SHP77 (cell line): ENCODE measurements at places on chromosomes 3 and 15.

DNA sequence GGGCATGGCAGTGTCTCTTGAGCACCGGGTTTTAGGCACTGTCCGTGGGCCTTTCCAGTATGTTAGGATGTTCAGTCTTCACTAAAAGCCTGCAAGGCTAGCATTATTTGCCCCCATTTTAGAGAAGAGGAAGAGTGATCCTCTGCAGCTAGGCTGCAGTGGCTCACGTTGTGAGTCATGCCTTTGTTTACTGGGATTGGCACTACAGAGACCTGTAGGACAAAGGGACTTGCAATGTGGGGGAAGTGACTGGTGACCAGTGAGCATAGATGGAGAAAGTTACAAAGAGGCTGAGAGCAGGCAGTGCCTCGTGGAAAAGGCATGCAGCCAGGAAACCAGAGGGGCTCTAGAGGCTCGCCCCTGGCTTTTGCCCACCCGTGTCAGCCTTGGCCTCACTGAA, 26.8 kb upstream of the CPNE9 start:
- no peak for DNase-seq

DNA sequence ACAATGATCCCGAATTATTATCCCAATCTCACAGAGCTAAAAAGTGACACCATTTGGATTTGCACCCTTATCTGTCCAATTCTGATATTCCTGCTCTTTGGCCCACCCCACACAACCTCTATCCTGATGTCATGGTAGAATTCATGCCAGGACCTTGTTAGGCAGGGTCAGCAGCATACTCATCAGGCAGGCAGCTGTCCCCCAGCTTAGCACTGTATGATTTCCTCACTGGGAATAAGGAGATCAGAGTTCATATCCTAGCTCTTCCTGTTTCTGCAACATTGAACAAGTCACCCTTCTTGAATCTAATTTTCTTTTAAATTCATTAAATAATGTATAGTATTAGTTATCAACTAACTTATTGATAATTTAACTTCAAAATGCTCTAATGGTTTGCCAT, 12.0 kb upstream of the C3orf80 start:
- no peak for DNase-seq

DNA sequence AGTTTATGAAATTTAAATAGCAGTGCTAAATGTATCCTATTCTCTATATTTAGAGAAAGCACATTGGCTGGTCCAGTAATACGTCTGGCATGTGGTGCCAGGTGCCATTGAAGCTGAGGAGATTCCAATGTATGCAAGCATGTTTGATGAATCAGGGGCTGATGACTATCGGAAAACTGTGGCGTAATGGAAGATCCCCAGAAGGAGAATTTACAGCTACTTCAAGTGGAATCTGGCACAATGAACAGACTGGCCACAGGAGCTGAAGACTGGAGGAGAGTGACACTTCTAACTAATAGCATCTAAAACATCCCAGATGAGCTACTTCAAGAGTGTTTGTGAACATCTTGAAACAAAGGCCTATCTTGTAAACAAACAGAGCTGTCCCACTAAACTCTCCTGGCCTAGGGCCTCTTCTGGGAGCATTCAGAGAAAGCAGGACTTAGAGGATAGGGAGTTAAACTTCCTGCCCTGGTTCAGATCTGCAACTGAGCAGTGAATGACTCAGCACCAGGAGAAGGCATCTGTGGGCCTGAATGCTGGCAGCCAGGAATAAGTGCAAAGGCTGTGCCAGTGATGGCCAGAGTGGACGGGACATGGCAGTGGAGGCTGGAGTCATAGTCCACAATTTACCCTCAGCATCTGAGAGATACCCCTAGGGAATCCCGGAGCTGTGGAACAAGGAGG, 15.2 kb upstream of the ACTC1 start:
- no peak for DNase-seq

GRCh38 chr3:196159952-196160804, 51.0 kb downstream of the ZDHHC19 start:
- no peak for DNase-seq

DNA sequence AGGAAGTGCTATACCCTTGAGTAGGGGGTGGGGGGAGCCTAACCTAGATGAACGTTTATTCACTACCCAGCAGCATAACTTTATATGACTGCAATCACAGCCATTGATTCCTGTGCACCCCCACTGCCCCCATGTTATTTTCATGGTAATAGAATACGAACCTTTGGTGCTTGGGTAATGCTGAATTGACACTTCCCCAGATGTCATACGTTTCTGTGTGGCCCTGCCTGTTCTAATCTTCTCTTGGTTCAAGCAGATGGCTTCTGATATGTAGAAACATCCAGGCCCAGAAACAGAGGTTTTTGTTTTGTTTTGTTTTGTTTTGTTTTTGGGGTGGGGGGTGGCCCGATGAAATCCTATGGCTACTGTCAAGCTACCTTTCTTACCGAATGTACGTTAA, 237.9 kb upstream of the TOPAZ1 start:
- DNase-seq: no peak

DNA sequence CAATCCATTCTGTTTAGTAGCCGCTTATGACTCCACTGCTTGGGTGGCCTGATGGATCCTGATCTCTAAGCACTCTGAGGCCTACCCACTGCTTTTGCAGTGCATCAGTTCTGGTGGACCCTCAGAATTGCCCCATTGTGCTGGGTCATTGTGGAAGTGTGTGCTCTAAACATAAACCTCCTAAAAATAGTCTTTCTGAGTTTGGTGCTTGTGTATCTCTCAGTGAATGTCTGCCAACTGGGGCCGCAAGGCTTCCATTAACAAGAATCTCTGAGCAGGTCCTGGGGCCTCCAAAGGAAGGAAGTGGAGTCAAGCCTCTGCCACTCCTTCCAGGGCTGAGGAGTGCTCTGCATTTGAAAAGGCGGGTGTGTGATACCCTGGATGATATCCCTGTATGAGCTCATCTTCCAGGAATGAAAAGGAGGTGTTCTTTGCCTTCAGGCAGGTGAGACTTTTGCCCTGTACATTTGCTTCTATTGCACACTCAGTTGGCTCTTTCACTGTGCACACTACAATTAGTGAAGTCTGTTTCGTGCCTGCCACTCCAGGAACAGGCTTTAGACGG, 80.0 kb upstream of the CACNA2D3 start:
- DNase-seq: no peak

DNA sequence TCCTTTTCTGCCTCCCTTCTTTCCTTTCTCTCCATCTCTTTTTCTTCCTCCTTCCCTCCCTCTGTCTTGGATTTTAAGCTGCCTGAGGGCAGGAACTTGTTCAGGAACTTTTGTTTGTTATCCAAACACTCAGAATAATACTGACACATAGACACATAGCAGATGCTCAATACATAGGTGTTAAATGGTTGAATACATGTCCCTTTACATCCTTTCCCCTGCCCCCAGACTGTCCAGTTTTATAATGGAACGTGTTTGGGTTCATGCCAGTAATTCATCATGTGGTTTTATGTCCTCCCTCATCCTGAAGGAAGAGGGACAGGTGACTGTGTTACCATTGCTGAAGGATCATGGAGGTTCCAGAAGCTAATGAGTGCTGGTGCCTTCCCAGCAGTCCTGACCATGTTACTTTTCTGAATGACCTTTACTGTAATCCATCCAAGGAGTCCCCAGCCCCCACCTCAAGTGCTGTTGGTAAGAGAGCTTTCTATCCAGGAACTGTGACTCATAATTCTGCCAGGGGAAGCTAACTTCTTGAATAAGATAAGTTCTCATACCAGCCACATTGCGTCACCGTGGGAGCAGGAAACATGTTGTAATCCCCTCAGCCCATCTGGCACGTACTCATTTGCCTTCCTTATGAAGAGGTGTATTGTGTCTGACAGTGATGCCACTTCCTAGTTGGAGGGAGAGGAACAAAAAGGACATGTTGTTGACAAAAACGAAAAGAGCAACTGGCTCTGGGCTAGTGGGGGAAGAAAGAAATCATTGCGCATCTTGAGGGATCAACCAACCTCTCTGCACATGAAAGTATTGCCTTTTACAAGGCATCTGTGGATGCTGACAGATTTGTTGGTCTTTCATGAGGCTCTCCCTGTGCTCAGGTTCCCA, 52.4 kb downstream of the IL1RAP start:
- no peak for DNase-seq

GRCh38 chr3:186277268-186277909, 84.6 kb downstream of the DGKG start:
- DNase-seq: no peak

GRCh38 chr3:186307594-186308221, 54.3 kb downstream of the DGKG start:
- no peak for DNase-seq

DNA sequence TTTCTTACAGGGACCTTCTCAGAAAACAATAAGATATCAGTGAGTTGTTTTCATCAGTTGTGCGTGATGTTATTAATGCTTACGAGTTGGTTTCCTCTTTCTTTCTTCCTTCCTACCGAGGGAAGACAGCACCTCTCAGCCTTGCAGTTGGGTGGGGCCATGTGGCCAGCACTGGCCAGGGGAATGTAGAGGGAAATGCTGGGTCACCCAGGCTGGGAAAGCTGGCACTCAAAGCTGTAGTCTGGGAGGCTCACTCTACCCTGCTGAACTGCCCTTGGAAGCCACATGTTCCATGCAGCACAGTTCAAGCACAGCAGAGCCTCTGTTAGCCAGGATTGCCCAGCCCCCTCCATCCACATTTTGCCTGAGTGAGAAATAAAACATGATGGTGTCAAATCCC, 10.1 kb upstream of the CHCHD6 start:
- no peak for DNase-seq

DNA sequence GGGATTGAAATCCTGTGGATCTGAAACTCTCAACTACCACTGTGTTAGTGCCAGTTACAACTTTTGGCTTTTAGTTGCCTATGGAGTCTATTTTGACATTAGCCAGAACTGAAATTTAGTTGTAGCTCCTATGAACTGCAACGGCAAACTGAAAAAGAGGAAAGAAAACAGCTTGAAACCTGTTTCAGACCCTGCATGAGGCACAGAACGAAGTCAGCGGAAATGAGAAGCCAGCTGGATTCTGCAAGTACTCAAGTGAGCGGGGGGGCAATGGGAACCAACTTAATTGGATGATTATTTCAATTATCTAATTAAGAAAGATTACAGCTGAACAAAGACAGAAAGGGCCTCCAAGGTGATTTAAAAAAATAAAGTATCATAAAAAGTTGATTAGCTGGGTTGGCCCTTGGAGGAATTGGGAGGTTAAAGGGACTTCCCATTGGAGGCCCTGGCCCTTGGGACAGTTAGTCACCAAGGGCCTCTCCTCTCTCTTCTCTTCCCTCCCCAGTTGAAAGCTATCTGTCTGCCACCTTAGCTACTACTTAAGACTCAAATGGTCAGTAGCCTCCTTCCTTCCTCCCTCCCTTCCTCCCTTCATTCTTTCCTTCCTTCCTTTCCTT, 352.1 kb downstream of the SHQ1 start:
- no peak for DNase-seq

DNA sequence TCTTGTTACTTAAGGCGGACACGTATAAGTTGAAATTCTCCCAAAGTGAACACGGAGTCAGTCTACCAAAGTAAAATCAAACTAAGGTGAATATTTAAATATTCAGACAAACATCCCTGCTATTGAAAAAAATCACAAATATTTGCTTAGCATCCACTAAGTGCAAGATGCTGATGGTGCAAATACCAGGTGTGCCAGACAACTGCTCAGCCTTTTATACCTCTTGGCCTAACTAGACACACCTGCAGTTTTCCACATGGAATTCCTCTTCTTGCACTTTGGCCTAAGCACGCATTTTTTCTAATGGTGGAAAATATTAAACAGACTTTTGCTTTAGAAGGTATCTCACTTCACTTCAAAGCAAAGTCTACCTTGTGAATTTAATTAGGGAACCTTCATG, 84.1 kb upstream of the ICE2 start:
- DNase-seq: no peak

DNA sequence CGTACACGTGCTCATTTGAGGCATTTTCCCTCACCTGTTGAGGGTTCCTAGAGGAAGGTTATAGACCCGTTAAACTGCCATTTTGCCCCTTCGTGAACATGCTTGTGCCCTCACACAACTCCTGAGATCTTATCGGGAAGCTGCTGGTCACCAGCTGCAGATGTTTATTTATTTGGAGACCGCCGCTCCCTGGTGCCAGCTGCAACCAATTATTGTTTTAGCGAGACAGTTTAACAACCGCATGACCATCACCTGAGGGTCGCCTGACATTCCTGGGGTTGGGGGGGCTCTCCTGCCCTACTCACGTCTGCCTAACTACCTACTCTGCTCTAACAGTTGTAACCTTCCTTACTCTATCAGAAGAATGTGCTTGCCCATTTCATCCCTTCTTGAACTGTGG, 292.5 kb downstream of the MCTP2 start:
- DNase-seq: no peak

DNA sequence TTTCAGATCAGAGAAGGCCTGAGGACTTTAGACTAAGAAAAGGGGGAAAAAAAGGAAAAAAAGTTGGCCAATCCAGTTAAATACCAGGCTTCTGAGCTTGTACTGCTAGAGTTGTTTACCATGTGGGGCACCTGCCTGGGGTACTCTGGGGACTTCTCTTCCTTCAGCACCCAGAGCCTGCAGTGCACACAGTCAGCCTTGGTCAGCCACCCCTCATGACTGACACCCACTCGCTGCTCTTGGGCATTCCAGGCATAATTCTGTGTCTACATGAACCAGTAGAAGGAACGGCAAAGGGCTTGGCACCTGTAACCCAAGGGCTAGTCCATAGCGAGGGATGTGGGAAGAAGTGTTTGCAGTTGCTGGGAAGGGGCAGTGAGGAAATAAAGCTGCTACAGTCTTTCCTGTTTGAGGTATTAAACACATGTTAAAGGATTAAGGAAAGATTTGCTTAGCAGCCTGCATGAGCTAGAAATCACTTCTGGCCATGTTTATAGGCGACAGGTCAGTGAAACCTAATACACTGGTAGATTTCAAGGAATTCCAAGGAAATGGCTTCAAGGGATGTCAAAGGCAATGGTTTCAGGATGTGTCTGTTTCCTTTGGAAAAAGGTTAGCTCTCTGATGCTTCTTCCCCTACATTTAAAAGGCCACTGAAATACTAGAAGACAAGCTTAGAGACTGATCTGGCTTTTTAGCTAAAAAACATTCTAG, 232.5 kb downstream of the CHST2 start:
- no peak for DNase-seq

GRCh38 chr3:107082527-107082926, 294.7 kb upstream of the CCDC54 start:
- DNase-seq: no peak

GRCh38 chr3:84108442-84108971, 850.3 kb upstream of the CADM2 start:
- DNase-seq: no peak

DNA sequence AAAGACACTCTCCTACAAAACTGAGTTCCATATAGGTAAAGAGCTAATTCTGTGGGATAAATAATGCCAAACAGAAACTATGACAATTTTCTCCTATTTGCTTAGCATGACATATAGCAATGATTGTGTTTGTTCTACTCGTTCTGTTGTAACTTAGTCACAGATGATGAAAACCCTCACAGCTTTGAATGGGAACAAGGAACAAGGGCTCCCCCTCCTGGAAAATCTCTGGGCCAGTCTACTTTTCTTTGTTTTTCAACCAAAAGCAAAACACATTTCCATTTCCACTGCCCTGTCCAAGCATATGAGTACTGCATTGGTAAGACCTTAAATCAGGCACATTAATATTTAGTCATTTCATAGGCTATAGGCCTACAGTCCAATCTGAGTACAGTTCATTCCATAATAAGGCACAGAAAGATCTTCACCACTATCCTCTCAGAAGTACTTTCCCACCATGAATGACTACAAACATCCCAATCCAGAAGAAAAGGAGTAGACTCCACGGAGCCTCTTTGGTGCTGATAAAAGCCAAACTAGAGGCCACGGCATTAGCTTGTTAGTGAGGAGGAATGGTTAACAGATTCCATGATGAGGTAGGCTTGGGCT, 67.1 kb downstream of the ATP8B4 start:
- DNase-seq: peak; percentile 42

- DNase-seq: no peak
Observed at GRCh38 chr3:7789324-7789723, 712.3 kb upstream of the LMCD1 start.

GRCh38 chr15:47708161-47708980, 8.9 kb upstream of the SEMA6D start:
- no peak for DNase-seq
